GM12892 (cell line): ENCODE measurements at places on chromosomes 7 and 10.

DNA sequence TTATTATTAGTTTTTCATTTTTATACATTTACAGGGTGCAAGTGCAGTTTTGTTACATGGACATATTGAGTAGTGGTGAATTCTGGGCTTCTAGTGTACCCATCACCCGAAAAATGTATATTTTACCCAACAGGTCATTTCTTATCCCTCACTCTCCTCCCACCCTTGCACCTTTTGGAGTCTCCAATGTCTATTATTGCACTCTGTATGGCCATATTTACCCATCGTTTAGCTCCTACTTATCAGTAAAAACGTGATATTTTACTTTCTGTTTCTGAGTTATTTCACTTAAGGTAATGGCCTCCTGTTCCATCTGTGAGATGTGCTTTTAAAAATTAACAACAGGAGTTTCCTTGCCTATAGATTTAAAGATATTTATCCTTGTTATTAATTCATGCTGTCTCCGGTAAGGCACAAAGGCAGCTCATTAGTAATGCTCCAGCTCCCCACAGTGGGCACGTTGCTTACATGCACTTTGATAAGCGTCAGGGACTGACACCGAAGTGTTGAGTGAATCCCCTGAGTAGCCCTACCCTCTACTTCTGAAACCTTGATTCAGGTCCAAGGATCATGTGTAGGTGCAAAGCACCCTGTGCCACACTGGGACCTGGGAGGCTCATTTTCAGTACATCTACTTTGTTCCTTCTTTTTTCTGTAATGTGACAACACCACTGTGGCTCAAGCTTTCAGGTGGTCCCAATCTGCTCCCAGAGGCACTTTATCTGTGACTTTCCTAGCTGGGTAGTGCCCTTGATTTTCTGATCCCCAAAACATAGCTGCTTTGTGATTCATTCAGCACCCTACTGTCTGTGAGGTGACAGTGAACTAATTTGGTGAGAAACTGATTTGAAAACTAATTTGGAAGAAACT lies 27.3 kb downstream of the HYAL4 start:
- DNase-seq, result peak; percentile 11

DNA sequence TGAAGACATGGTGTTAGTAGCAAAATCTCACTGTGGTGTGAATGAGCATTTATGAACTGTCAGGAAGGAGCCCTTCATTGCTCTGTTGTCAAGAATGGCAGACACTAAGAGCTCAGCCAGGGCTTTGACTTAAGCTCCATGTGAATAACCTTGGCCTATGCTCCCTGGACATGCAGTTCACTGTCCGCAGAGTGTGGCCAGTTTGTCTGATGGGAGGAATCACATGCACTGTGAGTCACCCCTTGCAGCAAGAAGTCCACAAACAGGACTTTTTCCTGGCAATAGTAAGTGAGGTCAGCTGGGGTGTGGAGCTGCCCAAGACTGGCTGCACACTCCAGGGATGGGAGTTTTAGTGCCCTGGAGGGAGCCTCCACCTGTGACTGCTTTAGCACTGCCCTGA lies 49.5 kb downstream of the ZNF37A start:
- DNase-seq, result no peak

GRCh38 chr7:141590666-141591065 lies 39.5 kb downstream of the AGK start:
- DNase-seq, result no peak

DNA sequence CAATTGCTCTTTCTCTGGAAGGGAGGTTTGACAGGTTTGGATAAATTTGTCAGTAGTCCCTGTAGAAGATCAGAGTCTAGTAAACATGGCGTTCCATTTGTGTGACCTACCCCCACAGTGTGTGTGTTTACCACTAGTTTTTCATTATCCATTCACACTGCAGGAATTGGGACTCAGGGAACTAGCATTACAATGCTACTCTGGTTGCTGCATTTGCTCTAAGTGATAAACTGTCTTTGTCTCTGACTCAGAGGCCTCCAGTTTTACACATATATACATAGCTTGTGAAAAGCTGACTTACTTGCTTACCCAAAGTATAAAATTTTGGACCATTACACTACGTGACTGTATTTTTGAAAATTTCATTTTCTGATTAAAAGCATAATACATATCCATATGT lies 1604.0 kb downstream of the REEP3 start:
- no peak for DNase-seq

DNA sequence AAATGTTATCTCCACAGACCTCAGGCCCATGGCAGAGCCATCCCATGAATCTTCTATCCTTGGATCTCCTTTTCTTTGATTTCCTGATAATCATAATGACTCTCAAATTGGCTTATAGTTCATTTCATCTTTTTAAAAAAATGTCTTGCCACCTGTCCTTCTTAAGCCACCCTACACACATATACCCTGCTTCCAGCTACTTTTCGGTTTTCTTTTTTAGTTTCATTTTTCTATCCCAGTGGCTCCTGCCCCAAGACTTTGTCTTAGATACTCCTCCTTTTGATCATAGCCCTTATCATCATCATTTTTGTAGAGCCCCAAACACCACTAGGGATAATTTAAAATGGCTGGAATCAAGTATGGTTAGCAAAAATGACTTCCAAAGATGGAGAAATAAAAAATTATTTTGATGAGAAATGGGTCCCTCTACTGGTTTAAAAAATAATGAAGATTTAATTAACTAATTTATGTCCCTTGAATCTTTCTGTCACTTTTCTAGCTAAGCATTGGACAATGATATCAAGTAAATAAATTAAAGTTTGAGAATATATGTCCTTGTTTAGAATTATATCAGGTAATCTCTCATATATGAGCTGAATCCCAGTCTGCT lies 277.3 kb upstream of the SEMA3D start:
- DNase-seq, result no peak

DNA sequence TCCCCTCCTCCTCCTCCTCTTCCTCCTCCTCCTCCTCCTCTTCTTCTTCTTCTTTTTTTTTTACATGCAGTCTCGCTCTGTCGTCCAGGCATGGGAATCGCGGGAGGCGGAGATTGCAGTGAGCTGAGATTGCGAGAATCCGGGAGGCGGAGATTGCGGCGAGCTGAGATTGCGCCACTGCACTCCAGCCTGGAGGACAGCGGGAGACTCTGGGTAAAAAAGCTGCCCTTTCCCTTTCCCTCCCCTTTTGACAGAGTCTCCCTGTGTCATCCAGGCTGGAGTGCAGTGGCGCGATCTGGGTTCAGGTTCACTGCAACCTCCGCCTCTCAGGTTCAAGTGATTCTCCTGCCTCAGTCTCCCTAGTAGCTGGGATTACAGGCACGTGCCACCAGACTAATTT lies 168.1 kb upstream of the MALRD1 start:
- DNase-seq, result no peak

DNA sequence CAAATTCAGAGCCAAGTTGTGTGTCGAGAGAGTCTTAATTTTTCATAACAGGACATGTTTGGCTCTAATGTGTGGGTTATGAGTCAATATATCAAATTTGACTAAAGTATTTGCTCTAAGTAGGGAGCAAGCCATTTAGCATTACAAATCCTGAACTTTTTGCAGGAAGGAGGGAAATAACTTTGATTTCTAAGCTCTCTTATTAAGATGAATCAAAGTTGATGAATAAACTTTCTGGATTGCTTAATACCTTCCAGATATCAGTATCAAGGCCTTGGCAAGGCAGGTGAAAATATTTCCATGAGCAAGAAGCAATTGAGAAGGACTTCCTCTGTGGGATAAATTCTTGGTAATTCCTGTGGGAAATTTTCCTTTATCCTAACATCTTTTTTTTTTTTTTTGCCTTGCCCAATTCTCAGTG lies 258.8 kb downstream of the AHR start:
- DNase-seq, result no peak

- no peak for DNase-seq
These were observed 229.7 kb downstream of the CACNB2 start for GRCh38 chr10:18369859-18370473.

DNA sequence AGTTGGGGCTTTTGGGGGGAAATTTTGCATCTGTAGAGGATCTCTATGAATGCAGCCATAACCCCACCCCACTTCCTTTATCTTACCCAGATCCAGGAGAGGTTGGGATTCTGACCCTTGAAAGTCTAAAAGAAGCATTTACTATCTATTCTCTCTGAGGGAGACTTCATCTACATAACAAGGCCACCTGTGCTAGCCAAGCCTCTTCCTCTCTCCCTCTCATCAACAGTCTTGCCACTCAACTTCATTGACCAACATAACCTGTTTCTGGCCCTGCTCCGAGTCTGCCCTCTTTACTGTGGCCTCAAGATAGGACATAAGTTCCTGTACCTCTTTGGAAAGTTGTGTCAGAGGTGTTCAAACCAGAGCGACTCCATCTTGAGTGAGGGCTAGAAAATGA lies 19.4 kb downstream of the TUBAL3 start:
- no peak for DNase-seq

DNA sequence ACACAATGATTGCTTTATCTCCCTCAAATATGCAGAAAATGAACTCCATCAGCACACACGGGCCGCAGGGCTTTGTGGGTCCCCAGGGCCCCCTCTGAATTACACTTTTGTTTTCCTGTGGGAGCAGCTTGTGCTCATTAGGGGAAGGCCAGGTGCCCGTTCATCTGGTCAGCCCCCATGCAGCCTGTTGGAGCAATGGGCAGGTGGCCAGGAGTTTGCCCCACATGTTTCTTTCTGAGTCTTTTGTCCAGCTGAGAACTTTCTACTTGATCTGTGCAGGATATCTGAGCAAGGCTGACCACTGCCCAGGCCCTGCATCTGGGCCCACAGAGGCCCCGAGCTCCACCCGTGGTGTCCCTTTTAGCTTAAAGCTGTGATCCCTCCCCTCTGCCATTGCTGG lies 105.3 kb upstream of the FAM20C start:
- DNase-seq, result no peak

DNA sequence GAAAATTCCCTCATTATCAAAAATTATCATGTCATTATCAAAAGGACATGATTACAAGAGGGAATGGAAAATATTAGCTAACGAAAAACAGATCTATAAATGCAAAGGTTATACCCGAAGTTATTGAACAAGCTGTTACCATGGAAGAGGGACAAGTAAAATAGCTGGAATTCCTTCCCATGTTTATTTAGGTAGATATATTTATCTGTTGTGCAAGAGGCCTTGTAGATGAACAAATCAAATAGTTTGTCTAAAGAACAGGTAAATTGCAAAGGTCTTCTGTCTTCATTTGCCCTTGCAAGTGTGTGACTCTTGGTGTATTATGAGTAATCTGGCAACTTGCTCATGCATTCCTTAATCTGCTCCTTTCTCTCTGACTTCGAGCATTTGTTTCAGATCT lies 1170.9 kb downstream of the SORCS1 start:
- no peak for DNase-seq

DNA sequence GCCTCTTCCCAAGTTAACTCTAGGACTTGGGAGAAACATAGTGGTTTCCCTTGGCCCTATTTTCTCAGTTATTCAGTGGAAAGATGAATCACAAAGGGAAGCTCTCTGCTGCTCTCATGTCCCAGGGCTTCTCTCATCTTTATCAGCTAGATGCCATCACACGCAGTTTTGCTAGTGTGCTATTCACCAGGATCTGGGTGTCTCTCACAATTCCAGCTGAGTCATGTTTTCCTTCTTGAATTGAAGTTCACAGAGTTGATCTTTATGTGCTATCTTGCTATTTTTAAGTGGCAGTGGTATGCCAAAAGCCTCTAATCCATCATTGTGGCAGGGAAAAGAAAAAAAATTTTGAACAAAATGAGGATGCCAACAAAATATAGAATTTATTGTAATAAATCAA lies 101.3 kb downstream of the TWIST1 start:
- no peak for DNase-seq

- DNase-seq, result no peak
These were observed 9.4 kb upstream of the GTPBP10 start for GRCh38 chr7:90337106-90337505.

DNA sequence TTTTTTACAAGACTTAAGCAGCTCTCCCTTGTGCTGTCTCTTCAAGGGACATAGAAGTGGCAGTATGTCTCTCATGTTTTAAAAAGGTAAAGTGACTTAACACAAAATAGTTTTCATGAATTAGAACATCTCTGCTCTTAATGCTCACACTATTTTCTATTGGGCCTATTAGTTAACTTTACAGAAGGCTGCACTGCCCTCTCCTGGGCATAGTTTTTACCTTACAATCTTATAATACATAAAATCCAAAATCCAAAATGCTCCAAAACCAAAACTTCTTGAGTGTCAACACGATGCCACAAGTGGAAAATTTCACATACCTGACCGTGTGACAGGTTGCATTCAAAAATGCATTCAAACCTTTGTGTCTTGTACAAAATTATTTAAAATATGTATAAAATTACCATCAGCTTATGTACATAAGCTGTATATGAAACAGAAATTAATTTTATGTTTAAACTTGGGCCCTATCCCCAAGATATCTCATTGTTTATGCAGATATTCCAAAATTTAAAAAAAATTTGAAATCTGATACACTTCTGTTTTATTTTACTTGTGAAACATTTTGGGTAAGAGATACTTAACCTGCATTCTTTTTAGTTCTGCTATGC lies 25.8 kb downstream of the TES start:
- DNase-seq, result no peak

DNA sequence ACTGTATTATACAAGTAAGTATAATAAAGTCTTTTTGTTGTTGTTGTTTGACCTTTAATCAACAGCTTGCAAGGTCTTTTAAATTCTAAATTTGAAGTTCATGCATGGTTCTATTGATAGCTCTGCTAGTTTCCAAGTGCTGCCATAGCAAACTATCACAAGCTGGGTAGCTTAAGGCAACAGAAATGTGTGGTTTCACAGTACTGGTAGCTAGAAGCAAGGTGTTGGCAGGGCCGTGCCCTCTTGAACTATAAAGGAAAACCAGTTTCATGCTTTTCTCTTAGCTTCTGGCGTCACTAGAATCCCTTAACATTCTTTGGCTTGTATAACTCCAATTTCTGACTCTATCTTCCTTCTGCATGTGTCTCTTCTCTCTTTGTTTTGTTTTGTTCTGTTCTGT lies 1021.9 kb upstream of the AUTS2 start:
- DNase-seq, result no peak

DNA sequence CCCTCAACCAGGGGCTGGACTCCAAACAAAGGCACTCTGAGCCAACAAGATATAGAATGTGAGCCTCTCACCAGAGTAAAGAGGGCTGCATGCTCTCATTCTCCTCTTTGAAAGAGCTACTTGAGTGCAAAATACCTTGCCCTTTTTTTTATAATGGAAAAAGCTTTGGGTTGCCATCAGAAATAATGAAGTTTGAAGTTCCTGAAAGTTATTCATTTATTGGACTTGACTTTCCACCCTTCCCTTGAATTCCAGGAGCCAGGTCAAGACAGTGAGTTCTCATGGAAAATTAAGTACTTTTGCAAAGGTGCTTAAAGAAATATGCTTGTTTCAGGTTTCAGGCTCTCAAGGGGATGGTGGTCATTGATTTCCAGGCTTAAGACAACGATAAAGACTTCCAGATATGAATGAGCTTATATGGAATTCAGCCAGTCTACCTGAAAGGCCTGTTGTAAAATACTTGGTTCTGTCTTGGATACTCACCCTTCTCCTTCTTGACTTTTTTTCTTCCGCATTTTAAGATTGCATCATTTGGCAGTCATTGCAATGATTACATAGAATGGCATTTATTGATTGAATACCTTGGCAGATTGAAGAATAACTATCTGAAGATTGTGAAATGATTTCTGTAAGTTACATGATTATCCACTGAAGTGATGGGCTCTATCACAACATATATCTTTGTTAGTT lies 696.4 kb downstream of the INHBA start:
- DNase-seq, result no peak

- DNase-seq, result no peak
These were observed 234.6 kb upstream of the PITRM1 start for GRCh38 chr10:3407208-3407607.
